ENCODE measurements at places on chromosomes 2 and 18. TPM values are rescaled to one million over a fixed set of nuclear protein-coding genes. Genes with fewer than 3 reads are reported as not detected.

DNA sequence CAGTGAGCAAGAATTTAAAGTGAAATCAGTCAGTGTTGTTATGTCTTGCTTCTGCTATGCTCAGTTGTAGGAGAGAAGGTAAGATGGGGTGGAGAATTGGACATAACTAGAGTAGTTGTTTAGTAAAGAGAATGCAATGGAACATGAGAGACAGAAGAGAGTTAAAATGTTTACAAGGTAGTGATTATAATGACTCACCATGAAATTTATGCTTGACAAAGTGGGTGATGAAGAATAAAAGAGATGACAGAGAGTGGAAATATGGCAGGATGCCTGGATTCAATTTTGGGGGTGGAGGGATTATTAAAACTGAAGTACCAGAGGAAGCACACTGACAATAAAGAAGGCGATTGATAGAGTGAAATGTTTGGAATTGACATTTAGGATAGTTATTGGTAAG lies 10.6 kb downstream of the SCG2 start:
- DNase-seq = no peak

DNA sequence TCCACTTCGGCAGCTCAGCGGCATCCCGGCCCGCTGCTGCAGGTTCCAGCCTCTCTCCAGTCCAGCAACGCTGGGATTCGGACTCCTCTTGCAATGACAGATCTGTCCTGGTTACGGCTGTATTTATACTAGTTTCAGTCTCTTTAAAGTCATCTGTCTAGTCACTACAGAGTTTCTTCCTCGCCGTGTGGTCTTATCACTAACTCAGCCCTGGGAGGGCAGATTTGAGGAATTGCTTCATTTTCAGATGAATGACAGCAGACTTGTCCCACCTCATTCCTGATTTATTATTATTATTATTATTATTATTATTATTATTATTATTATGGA lies 2.2 kb downstream of the KLHL29 start:
- no peak for DNase-seq

GRCh38 chr18:43180814-43181213 lies 65.3 kb upstream of the RIT2 start:
- DNase-seq = no peak

- DNase-seq = peak; percentile 68
Measured at GRCh38 chr2:240462073-240462706, 26.7 kb downstream of the GPC1 start.

DNA sequence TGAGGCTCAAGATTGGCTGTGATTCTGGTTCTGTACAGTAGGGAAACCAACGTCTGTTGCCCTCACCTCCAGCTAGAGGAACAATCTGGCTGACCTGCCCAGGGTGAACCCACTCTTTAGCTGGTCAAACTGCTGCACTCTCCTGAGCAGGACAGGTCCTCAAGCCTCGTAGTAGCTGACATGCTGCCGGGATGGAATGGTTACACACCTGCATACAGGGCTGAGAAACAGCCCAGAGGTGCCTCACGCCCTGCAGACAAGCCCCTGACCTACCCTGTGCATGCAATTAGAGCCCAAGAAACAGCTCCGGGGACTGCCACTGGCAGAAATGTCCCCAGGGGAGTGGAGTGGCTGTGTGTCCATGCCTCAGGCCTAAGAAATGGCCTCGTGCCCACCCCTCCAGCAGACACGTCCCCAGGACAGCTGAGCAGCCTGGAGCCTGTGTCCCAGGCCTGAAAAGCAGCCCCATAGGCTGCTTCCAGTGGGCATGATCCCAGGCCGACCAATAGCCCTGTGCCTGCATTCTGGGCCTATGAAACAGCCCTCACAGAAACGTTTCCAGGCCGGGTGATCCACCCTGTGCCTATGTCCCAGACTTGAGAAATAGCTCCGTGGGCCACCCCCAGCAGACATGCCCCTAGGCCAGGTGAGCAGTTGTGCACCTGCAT lies 25.4 kb downstream of the BOLL start:
- peak; percentile 54 for DNase-seq

GRCh38 chr2:47230418-47230817 lies 75.3 kb upstream of the STPG4 start:
- no peak for DNase-seq

DNA sequence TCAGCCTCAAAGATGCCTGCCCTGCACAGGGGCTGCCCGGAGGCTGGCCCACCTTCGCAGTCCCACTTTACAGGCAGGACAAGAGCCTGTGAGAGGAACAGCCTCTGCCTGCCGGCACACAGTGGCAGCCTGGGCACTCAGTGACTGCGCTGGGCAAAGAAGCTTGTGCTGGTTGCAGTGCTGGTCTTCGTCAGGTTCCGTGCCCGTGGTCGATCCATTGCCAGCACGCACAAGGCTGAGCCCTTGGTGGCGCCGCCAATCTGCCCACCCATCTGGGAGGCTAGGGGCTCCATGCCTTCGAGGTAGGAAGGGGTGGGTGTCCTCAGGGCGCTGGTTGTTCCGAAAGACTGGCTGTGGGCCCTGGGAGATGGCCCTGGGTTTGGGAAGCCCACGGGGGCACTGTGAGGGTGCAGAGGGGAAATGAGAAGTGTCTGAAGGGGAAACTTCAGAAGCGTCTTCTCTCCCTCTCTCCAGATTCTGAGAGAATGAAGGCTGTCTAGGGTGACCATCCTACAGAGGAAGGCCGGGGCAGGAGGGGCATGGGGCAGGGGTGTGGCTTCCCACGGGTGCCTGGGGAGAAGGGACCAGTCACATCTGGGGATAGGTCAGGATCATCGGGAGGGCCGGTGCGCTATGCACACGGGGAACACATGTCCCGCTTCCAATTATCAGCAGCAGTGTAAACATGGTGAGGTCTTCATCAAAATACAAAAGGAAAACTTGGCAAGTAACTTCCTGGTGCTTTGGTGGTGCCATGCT lies 49.1 kb upstream of the HS6ST1 start:
- DNase-seq = peak; percentile 73

GRCh38 chr2:161681046-161681445 lies 56.8 kb downstream of the SLC4A10 start:
- DNase-seq = no peak

GRCh38 chr2:29733213-29733612 lies 188.2 kb downstream of the ALK start:
- no peak for DNase-seq

GRCh38 chr2:211860224-211860623 lies 678.4 kb downstream of the ERBB4 start:
- no peak for DNase-seq

- peak; percentile 55 for DNase-seq
Measured at GRCh38 chr18:79477711-79478483, 82.2 kb downstream of the NFATC1 start.

- peak; percentile 31 for DNase-seq
Measured at GRCh38 chr2:100253786-100254185, 68.5 kb downstream of the LONRF2 start.

DNA sequence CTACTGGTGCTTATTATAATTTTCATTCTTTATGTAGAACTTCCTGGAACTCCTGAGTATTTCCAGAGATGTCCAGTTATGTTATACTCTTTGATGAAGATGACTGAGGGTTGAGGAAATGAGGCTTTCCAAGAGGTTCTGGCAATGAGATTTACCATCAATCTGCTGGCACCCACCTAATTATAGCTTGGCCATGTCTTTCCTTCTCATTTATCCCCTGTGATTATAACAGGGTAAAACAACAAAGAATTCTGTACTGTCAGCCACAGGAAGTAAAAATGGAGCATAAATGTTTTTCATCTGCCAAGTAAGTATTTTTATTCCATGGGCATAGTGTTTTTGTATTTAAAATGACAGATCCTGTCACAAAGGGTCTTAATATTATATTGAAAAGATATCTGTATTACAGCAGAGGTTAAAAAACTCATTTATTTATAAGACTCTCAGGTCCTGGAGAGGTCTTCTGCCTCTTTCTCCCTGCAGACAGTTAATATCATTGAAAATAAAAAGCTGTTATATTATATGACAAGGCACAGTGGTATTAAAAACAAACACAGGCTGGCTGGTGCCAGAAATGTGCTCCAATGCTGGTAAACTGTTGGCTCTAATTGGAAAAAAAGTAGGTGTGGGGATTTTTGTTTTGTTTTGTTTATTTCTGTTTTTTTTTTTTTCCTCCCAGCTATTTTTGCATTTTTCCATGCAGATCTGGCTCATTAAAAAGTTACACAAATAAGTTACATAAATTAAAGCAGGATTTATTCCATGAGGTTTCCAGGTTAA lies 1764.1 kb upstream of the CELF4 start:
- DNase-seq = no peak

DNA sequence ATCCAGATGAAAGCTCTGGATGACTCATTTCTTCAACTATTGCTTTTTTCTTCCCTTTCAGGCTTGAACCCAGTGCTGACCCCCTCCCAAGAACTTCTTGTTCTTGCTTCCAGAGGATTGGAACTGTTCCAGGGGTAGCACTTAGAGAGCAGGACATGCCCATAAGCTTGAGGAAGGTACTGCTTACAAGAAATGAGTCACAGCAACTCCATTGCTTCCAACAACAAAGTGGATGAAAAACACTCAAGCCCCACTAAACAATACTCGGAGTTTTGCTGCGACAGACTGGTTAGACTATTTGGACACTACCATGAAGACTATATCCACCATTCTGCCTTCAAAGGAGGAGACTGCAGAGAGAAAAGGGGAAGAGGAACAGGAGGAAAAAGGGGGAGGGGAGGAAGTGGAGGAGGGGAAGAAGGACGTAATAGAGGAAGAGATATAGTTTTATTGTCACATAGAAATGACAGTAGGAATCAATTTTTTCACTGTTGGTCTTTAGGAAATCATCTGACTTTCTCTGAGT lies 1.6 kb upstream of the EPC2 start:
- DNase-seq = no peak

GRCh38 chr2:207505728-207506127 lies 24.0 kb upstream of the CREB1 start:
- DNase-seq = no peak

GRCh38 chr2:221455214-221455613 lies 116.9 kb downstream of the EPHA4 start:
- DNase-seq = no peak

DNA sequence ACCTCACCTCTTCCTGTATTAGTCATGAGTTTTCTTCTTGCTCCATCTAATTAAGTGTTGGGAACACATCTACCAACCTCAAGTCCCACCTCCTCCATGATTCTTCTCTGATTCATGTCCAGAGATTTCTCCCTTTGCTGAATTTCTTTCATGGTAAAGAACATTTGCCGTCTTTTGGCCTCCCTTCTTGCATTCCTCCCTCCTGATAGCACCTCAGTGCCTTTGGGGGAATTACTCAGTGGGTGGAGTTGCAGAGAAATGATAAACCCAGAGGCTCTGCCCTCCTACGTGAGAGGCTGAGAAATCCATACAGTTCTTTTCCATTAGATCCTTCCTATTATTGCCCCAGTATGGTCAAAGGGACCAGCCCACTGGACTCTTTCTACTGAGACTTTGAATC lies 651.9 kb downstream of the SLC4A3 start:
- DNase-seq = no peak

GRCh38 chr2:24893934-24894333 lies 26.1 kb downstream of the ADCY3 start:
- DNase-seq = no peak

- no peak for DNase-seq
Measured at GRCh38 chr2:11870064-11870463, 123.6 kb downstream of the LPIN1 start.

DNA sequence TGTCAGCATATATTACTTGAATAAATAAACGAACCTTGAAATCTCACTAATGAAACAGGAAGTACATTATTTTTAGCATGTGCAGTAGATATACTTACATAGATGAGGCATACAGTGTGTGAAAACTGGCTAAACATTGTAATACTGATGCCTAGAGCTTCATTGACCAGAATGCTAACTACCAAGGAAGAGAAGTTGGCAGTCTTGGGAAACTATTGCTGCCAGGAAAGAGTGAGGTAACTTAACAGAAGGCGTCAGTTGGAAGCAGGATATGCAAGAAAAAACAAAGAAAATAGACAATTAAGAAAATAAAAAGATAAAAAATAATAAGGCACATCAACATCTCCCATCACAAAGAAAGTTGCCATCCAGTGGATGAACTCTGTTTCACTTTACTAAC lies 963.0 kb downstream of the TDRD15 start:
- no peak for DNase-seq

- no peak for DNase-seq
Measured at GRCh38 chr2:45765728-45766254, 114.3 kb downstream of the PRKCE start.

SPP2 gene
- total RNA-seq = not detected

ANKRD29 gene
- total RNA-seq = 3.9 TPM

GBX2 gene
- not detected for total RNA-seq

GAREM1 gene
- total RNA-seq = 10.0 TPM

AGXT gene
- not detected for total RNA-seq

TRAF3IP1 gene
- total RNA-seq = 16.3 TPM

NR4A2 gene
- 1.1 TPM for total RNA-seq

VWA3B gene
- total RNA-seq = 0.51 TPM

SH3BP4 gene
- total RNA-seq = 9.1 TPM

LCT gene
- not detected for total RNA-seq

SPATA3 gene
- not detected for total RNA-seq

REG3G gene
- total RNA-seq = not detected

FBLN7 gene
- 1.00 TPM for total RNA-seq

WBP1 gene
- 47.7 TPM for total RNA-seq

NT5DC4 gene
- total RNA-seq = not detected

SEMA4F gene
- total RNA-seq = 3.0 TPM

Measured in cardiac septum (tissue), 1 donor.